ENCODE measurements at places on chromosomes 4 and X.
A peak's percentile ranks its signal among the peaks of the same experiment; 100 is the strongest.

- no peak for DNase-seq
Measured at GRCh38 chrX:46961097-46961496, 48.9 kb downstream of the JADE3 start.

GRCh38 chr4:89258506-89258905 lies 49.1 kb downstream of the GPRIN3 start:
- no peak for DNase-seq

- no peak for DNase-seq
Measured at GRCh38 chr4:67593741-67594175, 35.2 kb downstream of the STAP1 start.

DNA sequence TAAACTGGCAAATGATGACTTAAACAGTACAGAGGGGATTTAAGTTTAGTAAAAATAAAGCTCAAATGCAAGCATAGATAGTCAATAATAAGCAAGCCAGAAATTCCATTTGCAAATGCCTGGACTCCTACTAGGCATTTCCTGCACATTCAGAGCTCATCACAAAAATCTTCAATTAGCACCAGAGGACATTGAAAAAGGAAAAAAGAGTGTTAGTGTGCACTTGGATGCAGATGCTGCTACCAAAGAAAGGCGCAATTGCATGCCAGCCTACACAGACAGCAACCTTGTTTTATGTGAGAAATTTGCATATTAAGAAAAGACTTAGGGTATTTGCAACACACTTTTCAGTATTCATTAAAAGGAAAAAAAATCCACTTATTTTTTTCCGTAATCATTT lies 282.1 kb downstream of the GRIA2 start:
- DNase-seq, result no peak

DNA sequence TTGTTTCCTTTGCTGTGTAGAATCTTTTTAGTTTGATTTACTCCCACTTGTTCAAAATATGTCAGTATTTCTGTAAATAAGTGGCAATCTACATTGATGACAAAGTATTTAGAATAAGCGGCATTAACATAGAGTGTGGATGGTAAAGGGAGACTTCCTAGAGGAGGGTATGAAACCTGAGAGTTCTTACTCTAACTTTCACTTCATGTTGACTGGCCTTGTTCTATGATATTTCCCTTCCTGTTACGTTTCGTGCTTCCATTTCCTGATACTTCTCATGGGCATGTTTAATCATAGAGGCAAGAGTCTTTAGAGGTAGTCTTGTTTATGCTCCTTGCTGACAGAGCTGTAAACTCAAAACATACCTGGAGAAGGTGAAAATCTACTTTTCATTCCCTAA lies 408.9 kb downstream of the GLUD2 start:
- no peak for DNase-seq

DNA sequence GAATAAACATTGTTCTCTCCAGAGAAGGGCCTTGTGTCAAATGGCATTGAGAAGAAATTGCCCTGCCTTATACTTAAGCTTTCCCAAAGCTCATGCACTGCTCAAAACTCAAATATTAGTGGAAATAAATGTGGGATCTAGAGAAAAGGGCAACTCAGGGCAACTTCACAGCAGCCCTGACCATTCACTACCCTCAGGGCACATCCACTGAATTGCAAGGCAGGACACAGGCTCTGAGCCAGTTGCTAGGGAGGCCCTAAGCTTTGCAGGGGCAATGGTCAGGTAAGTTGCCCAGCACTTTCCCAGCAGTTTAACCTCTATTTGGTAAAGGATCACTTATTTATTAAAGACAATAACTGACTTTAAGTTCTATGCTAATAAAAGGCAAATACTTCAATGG lies 255.3 kb upstream of the TEX13A start:
- no peak for DNase-seq

DNA sequence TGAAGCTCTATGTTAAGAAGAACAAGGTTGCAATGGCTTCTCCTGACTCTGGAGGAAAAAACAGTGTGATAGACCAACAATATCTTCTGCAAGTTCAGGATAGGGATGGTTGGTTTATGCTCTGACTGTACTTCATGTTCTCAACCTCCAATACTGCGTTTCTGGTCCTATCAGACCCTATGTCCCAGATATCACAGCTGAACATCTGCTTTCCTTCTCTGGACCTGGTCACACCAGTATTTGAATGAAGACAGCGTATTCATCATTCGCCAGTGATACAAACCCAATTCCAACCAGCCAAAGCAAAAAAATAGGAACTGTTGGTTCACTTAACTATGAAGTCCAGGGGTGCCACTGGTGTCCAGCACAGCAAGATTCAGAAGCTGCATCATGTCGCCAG lies 124.5 kb upstream of the KLF3 start:
- no peak for DNase-seq

- DNase-seq, result no peak
Measured at GRCh38 chrX:138986866-138987265, 275.3 kb upstream of the FGF13 start.

DNA sequence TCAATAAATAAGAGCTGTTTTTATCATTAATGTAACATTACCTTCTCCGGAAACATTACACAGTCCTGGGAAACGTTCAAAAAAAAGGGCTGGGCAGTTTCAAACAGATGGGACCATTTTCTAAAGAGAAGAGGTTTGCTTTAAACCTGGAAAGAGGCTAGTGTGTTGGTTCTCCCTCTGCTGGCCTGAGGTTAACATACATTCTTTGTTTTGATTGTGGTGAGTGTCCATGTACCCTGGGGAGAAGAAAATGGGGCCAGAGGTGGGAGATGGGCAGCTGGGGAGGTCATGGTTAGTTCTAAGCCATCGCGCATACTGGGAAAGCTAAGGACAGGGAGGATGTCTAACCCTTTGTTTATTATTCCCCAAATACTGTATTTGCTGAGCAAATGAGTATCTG lies 194.7 kb downstream of the CPEB2 start:
- no peak for DNase-seq

GRCh38 chr4:71275570-71275969 lies 63.2 kb upstream of the SLC4A4 start:
- no peak for DNase-seq

GRCh38 chrX:49230500-49231232 lies 2.5 kb downstream of the CACNA1F start:
- peak; percentile 76 for DNase-seq

GRCh38 chr4:62399242-62399641 lies 1199.1 kb downstream of the ADGRL3 start:
- no peak for DNase-seq

DNA sequence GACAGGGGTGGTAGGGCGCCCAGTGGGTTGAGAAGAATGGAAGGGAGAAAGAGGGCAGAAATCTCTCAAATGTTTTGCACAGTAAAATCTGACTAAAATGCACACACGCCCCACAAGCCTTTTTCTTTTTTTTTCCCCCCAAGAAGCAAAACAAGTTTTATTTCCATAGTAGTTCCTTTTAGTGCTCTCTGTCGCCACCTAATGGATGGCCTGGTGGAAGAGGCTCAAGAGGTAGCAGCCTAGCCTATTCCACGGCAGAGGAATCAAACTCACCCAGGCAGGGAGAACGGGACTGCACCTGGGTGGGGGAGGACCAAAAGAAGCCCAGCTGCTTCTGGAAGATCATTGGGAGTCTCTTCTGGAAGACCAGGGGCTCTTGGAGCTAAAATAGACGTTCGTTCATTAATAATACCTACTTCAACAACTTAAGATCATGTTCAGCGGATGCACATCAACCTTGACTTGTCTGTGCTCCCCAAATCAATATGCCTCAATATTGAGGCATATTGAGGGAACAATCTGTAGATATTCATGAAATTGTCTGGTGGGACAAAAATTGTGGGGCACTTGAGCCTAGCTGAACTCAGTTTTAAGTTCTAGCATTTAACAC lies 31.6 kb upstream of the IRAK1 start:
- DNase-seq, result peak; percentile 27

DNA sequence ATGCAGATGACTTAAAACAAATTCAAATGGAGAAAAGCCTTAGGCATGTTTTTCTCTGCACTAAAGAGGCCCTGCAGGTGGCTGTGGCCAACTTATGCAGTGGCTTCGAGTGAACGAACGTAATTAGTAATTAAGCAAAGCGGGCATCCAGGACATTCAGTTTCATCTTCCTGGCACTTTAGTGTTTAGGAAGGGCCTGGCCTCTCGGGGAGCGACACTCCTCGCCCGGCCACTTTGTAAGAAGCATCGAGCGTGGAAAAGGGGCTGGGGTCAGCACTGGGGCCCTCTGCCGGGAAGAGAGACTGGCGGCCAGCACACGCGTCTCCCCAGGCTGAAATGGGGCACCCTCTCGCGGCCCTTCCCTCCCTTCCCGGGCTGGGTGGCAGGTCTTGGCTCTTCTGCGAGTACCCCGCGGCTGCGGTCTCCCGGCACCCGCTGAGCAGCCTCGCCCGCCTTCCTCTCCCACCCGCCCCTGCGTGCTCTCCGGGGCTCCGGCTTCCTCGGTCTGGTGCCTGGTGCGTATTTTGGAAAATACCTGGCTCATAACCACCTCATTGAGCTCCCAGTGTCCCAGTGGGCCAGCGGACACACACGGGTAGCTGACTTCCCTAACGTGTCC lies 677 bp upstream of the CYP4V2 start:
- DNase-seq, result no peak

GRCh38 chrX:107537815-107538214 lies 88.4 kb downstream of the FRMPD3 start:
- DNase-seq, result no peak

DNA sequence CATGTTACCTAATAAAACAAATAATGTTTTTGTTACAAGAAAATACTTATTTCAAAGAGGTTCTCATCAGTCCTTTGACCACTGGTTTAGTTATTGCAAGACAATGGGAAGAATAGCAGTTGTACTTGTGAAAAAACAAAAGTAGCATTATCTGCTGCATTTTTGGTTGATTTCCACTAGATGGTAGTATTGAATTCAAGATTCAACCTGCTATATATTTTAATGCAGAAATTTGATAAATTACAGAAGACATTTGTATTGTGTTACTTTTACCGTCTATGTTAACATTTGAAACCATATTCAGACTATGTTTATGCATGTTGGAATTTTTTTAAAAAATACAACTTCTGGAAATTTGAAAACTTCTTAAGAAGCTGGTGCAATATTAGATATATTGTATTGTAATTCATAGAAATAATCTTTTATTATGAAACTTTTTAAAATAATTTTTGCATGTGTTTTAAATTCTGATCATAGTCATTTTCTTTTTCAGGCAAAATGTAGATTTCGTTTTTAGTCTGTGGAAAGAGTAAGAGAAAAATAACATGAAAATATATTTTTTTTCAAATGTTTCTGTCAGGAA lies 56.4 kb downstream of the SPCS3 start:
- no peak for DNase-seq

DNA sequence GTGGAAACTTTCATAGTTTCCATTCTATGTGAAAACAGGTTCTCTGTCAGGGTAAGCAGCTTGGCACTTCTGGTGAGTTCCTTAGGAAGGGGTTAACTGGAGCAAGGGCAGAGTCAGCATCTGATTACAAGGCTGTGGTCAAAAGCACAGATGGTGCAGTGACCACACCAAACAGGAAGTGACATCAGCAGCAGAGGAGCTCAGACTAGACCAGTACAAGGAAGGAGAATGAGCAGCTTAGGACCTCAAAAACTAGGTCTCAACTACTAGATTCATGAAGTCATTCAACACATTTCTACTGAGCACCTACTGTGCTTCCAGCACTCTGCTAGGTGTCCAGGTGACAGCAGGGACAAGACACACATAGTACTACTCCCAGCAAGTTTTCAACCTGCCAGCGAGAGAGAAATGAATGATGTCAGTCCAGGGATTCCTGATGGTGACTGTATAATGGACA lies 130.2 kb downstream of the AMELX start:
- peak; percentile 71 for DNase-seq

DNA sequence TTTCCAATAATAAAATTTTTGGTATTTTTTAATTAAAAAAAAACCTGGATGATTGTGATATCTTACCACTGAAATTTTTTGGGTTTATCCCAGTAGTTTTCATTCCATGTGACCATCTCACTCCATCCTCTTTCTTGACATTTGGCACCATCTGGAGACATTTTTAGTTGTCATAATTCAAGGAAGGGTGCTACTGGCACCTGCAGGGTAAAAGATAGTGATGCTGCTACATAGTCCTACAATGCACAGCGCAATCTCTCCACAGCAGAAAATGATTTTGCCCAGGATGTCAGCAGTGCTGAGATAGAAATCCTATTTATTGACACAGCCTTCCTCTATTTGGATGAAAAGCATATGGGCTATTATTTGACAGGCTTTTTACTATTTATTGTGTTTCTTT lies 79.3 kb downstream of the RBPJ start:
- no peak for DNase-seq

- no peak for DNase-seq
Measured at GRCh38 chr4:80161413-80162058, 35.8 kb upstream of the PRDM8 start.

- DNase-seq, result no peak
Measured at GRCh38 chr4:183838987-183839712, 66.0 kb upstream of the STOX2 start.

- DNase-seq, result no peak
Measured at GRCh38 chrX:42496239-42496638, 281.7 kb downstream of the PPP1R2C start.

DNA sequence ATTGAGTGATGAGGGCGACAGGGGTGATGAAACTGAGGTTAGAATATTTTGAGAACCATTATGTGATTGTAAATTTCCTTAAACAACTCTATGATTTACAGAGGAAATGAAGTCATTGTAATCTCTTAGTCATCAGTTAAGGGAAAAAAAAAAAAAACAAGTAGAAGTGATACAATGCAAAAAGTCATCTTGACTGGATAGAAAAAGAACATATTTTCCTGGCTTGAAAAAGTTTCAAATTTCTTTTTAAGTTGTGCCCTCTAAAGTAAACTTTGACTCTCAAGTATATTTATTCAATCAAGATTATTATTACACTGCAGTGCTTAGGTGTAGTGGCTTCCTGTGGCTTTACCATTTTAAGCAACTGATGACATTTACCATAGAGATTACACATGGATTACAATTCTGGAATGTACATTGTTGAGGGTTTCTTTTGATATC lies 40.6 kb downstream of the GABRB1 start:
- DNase-seq, result no peak

DNA sequence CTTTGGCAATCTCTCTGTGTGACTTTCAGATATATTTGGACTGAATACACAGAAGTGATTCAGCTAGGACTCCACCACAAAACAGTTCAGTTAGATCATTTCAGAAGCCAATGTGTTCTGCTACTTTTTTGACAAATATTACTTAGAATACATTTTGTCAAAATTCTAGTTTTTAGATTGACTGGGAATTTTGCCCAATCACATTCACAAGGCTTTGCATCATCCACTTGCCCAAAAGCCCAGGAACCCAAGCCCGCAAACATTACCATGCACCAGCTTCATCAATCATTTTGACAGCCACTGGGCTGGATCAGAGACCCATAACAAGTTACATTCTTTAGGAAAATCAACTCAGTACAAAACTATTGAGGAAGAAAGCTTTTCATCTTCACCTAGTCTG lies 256.6 kb upstream of the NDST3 start:
- no peak for DNase-seq

Data from ascending aorta (tissue), 2 donors.